ENCODE measurements at places on chromosomes 7 and 10. TPM values are rescaled to one million over a fixed set of nuclear protein-coding genes. Genes with fewer than 3 reads are reported as not detected.
A peak's percentile ranks its signal among the peaks of the same experiment; 100 is the strongest.

DNA sequence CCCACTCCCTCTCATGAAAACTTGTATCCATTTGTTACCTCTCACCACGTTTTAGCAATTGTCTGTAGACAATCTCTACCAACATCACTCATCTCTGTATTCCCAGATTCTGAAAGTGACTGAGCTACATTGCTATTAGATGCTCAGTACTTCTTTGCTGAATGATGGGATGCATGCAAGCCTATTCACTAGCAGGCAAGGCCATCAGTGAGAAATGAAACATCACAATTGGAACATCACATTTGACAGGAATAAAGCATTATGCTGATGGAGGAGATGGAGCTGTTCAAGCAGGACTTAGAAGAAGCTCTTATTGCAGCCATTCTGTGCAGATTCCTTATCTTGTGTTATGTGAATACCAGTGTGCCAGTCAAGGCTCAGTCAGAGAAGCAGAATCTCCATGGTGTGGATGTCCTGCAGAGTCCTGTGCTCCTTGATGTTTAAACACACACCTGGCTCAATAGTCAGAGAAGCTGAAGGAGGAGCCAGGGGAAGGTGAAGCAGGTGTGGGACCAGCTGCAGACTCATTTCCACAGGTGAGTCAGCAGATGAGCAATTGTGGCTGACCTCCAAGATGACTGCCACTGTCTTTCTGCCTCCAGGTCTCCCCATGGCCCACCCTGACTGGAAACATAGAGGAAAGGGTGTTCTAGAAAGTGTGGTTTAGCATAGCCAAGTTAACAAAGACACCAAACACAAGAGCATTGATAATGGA, 965.5 kb downstream of the GRID1 start:
- DNase-seq: no peak
- H3K4me3 ChIP-seq: no peak overlapping the region
- no peak overlapping the region for H3K27ac ChIP-seq

DNA sequence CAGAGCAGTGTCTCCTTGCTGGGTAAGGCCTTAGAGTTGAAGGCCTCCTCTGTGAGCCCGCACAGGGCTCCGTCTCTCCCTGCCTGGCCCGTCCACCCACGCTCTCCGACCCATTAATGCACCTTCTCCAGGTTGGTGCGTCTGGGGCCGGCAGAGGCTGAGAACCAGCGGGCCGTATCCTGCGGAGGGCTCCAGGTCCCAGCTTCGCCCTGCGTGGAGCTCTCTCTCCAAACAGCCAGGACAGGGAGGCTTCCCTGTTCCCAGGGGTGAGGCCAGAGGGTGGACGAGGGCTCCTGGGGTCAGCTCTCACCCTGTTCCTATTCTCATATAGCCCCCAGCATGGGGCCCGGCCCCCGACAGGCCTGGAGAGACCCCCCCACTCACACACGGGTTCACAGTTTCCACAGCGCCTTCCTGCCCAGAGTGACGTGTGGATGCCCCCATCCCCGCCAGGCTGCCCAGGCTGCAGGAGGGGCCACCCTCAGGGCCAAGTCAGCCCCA, 34.6 kb downstream of the GET4 start:
- peaks cover 3% of the 10 kb centered on the region for H3K27me3 ChIP-seq
- no peak overlapping the region for H3K27ac ChIP-seq
- H3K4me3 ChIP-seq: no peak overlapping the region

- H3K36me3 ChIP-seq: no peaks in the 10 kb centered on the region
- no peaks in the 10 kb centered on the region for H3K4me1 ChIP-seq
- no peak overlapping the region for H3K4me3 ChIP-seq
- no peaks in the 10 kb centered on the region for H3K27me3 ChIP-seq
- no peak overlapping the region for H3K27ac ChIP-seq
- DNase-seq: no peak
Measured at GRCh38 chr7:142872106-142872675, 13.4 kb downstream of the TRPV6 start.

DNA sequence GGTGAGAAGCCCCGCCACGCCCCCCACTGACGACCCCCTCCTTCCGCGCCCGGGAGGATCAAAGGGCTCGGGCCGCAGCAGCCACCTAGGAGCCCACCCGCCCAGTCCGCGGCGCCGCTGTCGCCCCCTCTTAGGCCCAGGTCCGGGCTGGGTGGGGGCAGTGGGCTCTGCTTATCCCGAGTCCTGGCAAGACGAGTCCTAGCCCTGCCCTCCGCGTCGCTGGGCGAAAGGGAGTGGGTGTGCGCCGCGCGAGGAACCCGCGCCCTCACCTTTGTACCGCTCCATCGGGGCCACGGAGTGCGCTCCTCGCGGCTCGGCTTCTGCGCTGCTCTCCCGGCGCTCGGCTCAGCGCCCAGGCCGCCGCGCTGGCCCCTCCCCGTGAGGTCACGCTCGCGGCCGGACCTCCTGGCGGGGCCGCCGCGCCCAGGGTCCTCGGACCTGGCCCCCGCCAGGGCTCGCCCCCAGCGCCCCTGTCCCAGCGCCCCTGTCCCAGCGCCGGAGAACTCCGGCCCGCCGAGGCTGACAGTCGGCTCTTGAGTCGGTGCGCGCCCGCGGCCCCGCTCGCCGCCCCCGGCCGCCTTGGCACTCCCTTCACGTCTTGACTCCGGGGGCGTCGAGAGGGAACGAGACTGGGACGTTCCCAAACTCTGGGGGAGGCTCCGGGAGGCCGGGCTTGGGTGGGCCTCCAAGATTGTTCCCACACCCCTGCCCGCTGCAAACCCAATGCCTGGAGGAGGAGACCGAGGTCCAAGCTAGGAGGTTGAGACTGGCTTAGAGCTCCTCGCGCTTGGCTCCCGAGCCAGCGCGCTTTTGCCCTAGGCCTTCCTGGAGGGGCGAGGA, at the start of gene AFAP1L2:
TSS of gene AFAP1L2 (minus strand) at position 332 of the 840 bp plus-strand sequence. CDS start at position 285, 47 bp downstream.
- H3K4me1 ChIP-seq: peaks cover 40% of the 10 kb centered on the region
- DNase-seq: peak; percentile 37
- no peaks in the 10 kb centered on the region for H3K36me3 ChIP-seq
- peak within 1 kb of the TSS; percentile 88 for H3K4me3 ChIP-seq

DNA sequence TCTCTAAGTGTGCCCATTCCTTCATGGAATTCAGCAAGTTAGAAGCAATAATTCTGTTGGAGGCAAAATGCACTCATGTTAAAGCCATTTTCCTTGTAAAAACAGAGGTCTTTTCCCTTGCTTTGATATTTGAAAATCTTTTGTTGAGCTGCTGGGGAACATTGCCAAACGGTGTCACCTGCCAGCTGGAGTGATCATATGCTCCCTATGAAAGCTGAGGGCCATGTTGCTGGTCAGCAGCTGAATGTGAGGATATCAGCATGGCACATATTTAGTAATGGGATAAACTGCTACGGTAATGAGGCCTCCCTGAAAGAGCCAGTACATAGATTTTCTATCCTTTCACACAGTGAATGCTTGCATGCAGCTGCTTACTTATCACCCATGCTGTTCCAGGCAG, 224.3 kb downstream of the THSD7A start:
- H3K4me1 ChIP-seq: peaks cover 26% of the 10 kb centered on the region
- no peaks in the 10 kb centered on the region for H3K27me3 ChIP-seq
- H3K4me3 ChIP-seq: no peak overlapping the region
- no peaks in the 10 kb centered on the region for H3K36me3 ChIP-seq
- DNase-seq: no peak
- no peak overlapping the region for H3K27ac ChIP-seq

DNA sequence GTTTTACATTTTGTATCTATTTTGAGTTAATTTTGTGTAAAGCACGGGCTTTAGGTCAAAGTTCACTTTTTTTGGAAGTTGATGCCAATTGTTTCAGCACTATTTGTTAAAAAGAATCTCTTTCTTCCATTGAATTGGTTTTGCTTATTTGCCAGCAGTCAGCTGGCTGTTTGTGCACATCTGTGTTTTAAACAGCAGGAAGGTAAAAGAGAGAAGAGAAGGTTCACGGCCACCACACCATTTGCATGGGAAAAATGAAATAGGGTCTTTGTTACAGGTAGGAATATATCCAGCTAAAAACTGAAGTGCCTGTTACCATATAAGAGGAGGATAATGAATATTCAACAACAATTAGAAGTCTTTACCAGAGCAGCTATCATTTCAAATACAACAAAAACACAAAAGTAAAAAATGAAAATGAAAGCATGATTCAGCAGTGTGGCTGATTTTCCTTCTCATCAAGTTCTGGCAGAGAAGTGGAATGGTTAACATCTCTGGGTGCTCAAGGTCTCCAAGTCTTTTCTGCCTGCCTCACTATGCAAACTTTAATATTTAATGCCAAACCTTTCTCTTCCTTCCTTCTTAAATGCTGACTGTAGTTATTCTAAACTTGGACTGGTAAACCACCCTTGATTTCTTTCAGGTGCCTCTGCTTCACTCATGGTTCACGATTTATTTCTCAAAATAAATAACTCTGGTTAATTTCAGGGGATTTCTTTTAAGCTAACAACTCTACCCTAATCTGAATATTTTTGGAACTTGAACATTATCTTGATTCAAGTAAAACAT, 841.5 kb downstream of the GRM8 start:
- no peak overlapping the region for H3K27ac ChIP-seq
- no peak overlapping the region for H3K4me3 ChIP-seq
- H3K27me3 ChIP-seq: no peaks in the 10 kb centered on the region
- H3K36me3 ChIP-seq: no peaks in the 10 kb centered on the region
- peaks cover 19% of the 10 kb centered on the region for H3K4me1 ChIP-seq

- no peaks in the 10 kb centered on the region for H3K4me1 ChIP-seq
- DNase-seq: no peak
- peaks cover 6% of the 10 kb centered on the region for H3K27me3 ChIP-seq
- H3K27ac ChIP-seq: no peak overlapping the region
Measured at GRCh38 chr10:69614130-69614529, 15.9 kb upstream of the FAM241B start.

DNA sequence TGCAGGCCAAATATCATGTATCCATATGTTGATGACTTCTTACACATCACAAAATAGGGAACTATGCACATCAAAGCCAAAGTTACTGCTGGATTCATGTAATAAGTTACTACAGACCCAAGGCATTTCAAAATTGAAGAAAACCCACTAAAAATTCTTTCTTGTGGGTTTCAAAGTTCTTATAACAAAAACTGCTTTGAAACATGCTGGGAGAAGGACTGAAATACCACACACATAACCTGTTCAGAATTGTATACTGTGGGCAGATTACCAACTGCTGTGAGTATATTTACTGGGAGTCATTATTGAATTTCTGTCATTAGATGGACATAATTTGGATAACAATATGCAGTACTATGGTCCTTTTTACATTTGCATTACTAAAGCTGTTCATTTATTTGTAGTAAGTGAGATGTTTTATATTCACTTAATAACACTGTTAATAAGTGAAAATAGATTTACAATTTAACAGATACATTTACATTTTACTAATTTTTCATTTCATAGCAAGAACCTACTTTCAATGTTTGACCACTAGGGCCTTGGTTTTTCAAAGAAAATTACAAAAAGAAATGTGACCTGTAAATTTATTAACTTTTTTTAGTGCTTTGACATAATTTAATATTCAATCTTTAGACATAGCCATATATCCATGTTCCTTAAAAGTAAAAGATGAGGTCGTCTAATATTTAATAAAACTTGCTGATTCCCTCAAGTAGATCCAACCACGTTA, 132.6 kb downstream of the MAGI2 start:
- no peaks in the 10 kb centered on the region for H3K27me3 ChIP-seq
- H3K27ac ChIP-seq: no peak overlapping the region
- H3K4me3 ChIP-seq: no peak overlapping the region
- DNase-seq: no peak

GRCh38 chr10:132613566-132614348, 76.2 kb downstream of the INPP5A start:
- no peak overlapping the region for H3K27ac ChIP-seq
- peaks cover 16% of the 10 kb centered on the region for H3K36me3 ChIP-seq
- DNase-seq: no peak

DNA sequence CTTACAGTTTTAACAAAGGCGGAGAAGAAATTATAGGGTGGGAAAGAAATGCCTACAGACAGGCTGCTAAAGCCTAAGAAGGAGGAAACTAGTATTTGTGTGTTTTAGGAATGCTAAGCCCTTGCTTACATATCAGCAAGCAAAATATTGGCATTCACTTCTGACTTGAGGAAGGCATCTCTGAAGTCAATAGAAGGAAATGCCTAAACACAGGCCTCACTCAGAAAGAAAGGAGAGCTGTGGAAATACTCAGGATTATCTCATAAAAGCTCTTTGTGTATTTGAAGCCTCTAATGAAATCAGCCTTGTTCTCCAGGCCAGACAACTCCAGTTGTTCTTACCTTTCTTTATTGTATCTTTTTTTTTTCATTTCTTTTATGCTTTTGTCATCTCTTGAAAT, 158.0 kb downstream of the AUTS2 start:
- peaks cover 40% of the 10 kb centered on the region for H3K4me1 ChIP-seq
- H3K4me3 ChIP-seq: no peak overlapping the region
- DNase-seq: no peak
- H3K27me3 ChIP-seq: no peaks in the 10 kb centered on the region

GRCh38 chr10:102133373-102134195, 744 bp downstream of the PPRC1 start:
- peaks cover 22% of the 10 kb centered on the region for H3K4me1 ChIP-seq
- peak; percentile 53 for DNase-seq
- H3K4me3 ChIP-seq: peak overlapping the region; percentile 89

DNA sequence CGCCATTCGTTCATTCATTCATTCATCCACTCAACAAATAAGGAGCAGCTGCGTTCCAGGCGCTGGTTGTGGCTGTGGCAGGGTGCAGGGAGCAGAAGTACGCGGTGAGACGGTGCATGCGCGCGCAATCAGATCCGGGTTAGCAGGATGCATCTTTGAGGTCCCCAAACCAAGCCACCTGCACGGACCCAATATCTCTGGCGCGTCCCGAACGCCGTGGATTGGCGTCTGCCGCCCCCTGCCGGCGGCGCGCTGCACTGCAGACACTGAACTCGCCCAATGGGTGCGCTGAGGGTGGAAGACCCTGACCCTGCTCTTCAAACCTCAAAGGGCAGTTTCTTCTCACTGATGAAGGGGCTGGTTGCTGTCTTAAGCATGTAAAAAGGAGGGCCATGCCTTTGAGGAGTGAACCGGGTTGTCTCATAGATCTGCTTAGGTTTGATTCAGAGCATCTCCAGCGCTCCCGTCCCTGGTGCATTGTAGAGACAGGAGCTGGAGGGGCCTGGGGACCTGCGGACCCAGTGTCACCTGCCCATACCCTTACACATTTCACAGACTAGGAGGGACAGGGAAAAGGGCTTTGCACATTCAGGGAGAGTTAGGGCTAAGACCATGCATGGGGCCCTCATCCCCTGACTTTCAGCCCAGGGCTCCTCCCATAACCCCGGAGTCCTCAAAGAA, 102.5 kb downstream of the RAMP3 start:
- H3K27ac ChIP-seq: no peak overlapping the region
- H3K36me3 ChIP-seq: peaks cover 16% of the 10 kb centered on the region
- DNase-seq: peak; percentile 87
- peaks cover 9% of the 10 kb centered on the region for H3K4me1 ChIP-seq

GRCh38 chr10:113337142-113337541, 215.7 kb upstream of the HABP2 start:
- peaks cover 2% of the 10 kb centered on the region for H3K27me3 ChIP-seq
- no peaks in the 10 kb centered on the region for H3K4me1 ChIP-seq
- H3K4me3 ChIP-seq: no peak overlapping the region
- no peak overlapping the region for H3K27ac ChIP-seq
- DNase-seq: no peak
- peaks cover 5% of the 10 kb centered on the region for H3K36me3 ChIP-seq

Gene ANKRD1
- total RNA-seq: not detected

Gene PRSS1
- 14.8 TPM for total RNA-seq

Gene CYP2E1
- 2.6 TPM for total RNA-seq

Gene OR2A1
- not detected for total RNA-seq

Gene RET
- 17.8 TPM for total RNA-seq

Gene PWWP2B
- 14.1 TPM for total RNA-seq

Gene OR13A1
- 0.15 TPM for total RNA-seq

Gene MYL10
- not detected for total RNA-seq

Gene ARHGAP12
- total RNA-seq: 34.1 TPM

Gene NYAP1
- total RNA-seq: 7.6 TPM
